ENCODE measurements at places on chromosomes 16 and 17.
A peak's percentile ranks its signal among the peaks of the same experiment; 100 is the strongest.

DNA sequence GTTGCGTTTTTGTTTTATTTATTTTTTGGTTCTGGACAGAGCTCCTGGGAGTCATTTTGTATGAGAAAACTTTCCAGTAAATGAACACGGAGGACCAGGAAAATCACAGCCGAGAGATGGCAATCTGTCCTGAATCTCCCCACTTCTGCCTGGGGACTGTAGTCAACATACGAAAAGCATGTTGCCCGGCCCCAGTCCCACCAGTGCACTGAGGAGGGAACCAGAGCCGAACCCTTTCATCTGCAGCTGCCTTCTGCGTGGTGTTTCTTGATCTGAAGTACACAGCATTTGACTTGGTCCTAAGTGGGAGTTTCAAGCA, 18.9 kb downstream of the SNX11 start:
- no peak for DNase-seq

DNA sequence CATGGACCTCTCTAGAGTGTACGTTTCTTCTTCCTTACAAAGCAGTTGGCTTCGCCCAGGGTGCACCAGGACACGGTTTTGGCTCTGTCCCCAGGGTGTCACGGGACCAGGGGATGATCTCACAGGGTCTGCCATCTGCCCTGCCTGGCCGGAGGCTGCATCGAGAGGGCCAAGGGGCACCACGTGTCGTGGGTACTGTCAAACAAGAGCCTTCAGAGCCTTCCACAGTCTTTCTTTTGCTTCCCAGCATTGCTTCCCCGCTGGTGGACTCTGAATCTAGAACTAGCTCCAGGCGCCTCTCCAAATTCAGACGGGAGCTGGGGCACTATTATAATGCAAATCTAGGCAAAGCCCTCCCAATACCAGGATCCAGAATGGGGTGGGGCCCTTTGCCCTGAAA, 47.9 kb downstream of the MAPT start:
- no peak for DNase-seq

GRCh38 chr17:74491626-74492025, 25.2 kb downstream of the CD300A start:
- DNase-seq: no peak

DNA sequence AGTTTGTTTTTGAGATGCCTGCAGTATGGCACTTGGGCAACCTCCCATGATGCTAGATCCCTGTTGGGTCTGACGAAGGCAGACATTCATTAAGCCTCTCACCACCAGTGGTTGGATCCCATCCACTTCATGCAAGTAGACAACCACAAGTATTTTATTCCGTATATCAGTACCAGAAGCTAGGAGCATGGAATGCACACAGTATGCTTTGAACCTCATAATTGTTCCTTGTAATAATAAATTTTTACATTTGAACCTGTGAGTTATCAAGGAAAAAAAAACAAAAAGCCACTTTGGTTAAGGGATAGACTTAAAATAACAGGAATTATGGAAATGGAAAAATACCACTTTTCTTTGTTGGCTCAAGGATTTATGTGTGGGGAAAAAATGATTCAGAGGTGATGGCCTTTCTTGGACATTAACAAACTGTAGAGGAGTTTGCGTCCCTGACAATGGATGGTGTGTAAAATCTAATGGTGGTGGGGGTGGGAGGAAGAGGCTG, 107.1 kb upstream of the KCNJ16 start:
- DNase-seq: no peak

- no peak for DNase-seq
Measured at GRCh38 chr16:76114681-76115080, 162.5 kb upstream of the CNTNAP4 start.

- no peak for DNase-seq
Measured at GRCh38 chr16:19874851-19875546, 9.6 kb downstream of the GPRC5B start.

- DNase-seq: no peak
Measured at GRCh38 chr16:10579575-10579964, 828 bp downstream of the EMP2 start.

GRCh38 chr17:5785867-5786509, 201.7 kb upstream of the NLRP1 start:
- DNase-seq: no peak

- DNase-seq: no peak
Measured at GRCh38 chr17:48815311-48815710, 1.7 kb downstream of the TTLL6 start.

DNA sequence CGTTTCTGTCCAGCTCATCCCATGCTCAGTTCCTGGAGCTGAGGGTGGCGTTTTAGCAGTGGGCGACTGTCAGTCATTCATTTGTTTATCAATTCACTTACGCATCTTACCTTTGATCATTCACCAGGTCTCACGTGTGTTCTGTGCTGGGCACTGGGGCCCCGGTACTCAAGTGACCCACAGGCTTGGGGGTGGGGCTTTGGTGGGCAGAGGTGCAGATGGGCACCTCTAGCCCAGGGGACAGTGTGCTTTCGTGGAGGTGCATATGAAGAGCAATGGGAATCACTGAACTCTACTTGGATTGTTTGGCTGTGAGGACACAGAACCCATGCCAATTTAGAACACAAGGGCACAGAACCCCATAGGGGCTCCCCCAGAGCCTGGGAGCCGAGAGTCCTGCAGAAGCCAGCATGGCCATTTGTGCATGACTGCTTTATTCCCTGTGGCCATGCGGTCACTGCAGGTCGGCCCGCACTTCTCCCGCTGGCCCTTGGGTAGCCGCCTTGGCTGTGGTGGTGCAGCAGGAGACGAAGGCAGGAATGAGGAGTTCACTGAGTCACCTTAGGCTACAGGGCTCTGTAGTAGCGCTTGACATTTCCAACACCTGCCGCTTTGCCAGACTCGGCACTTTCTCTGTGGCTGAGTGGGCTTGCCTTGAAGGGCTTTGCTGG, 144.6 kb downstream of the SNX29 start:
- no peak for DNase-seq

- no peak for DNase-seq
Measured at GRCh38 chr16:20720251-20720650, 21.4 kb downstream of the THUMPD1 start.

GRCh38 chr17:76388966-76389888, 4.8 kb downstream of the SPHK1 start:
- no peak for DNase-seq

GRCh38 chr16:56715126-56715525, 14.8 kb upstream of the NUP93 start:
- no peak for DNase-seq

GRCh38 chr17:4519361-4519788, 20.7 kb downstream of the SPNS2 start:
- DNase-seq: no peak

GRCh38 chr16:50124769-50125168, 28.3 kb upstream of the TENT4B start:
- DNase-seq: no peak

DNA sequence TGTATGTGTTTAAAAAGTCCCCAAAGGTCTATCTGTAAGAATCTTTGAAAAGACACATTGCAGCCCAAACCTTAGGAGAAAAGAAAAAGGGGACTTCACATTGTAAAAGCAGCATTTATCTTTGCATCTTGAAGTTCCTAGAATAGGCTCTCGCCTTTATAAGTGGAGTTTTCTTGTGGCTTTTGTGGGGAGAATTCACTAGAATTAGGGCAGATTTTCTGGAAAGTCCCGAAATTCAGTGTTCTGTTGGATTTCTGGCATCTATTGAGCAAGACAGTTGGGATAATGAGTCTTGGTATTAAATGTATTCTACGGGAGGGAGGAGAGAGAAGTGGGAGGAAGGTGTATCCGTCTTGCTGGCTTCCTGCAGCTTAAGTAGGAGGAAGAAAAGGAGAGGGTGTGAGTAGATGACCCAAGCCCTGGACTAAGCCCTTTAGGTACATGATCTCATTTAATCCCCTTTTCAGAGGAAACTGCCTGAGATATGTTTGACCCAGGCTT, 62.6 kb downstream of the PRKCA start:
- no peak for DNase-seq

GRCh38 chr16:9060225-9060624, 31.2 kb upstream of the HAPSTR1 start:
- DNase-seq: no peak

- DNase-seq: peak; percentile 48
Measured at GRCh38 chr16:28277537-28278388, 14.6 kb upstream of the SBK1 start.

- no peak for DNase-seq
Measured at GRCh38 chr16:69931631-69932030, 19.5 kb upstream of the CLEC18A start.

DNA sequence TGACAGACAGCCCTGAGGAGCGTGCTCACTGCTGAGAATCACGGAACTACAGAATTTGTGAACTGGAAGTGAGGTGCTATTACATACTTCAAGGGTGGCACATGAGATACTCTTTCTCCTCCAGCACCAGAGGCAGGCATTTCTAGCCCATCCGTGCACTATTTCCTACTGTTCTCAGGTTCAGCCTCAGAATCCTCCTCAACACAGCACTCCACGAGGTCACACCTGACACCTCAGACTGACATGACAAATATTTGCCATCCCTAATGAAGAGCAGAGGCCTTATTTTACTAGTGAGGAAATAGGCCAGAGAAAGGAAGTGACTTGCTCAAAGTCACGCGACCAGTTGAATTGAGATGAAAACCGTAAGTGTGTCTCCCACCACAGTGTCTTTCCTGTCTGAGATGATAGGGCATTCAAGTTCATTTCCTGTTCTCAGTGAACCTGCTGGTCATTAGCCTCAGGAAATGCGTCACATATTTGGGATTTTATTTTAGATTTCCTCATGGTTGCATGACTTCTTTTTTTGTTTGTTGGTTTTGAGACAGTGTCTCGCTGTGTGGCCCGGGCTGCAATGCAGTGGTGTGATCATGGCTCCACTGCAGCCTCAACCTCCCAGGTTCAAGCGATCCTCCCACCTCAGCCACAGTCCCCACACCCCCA, 23.6 kb downstream of the SEZ6 start:
- DNase-seq: peak; percentile 40

GRCh38 chr16:11098601-11099390, 154.4 kb downstream of the CLEC16A start:
- DNase-seq: no peak

- no peak for DNase-seq
Measured at GRCh38 chr17:41762841-41763240, 23.7 kb downstream of the JUP start.

- no peak for DNase-seq
Measured at GRCh38 chr17:35808240-35808961, 883 bp upstream of the TAF15 start.

GRCh38 chr16:22938647-22939046, 124.7 kb downstream of the HS3ST2 start:
- no peak for DNase-seq

DNA sequence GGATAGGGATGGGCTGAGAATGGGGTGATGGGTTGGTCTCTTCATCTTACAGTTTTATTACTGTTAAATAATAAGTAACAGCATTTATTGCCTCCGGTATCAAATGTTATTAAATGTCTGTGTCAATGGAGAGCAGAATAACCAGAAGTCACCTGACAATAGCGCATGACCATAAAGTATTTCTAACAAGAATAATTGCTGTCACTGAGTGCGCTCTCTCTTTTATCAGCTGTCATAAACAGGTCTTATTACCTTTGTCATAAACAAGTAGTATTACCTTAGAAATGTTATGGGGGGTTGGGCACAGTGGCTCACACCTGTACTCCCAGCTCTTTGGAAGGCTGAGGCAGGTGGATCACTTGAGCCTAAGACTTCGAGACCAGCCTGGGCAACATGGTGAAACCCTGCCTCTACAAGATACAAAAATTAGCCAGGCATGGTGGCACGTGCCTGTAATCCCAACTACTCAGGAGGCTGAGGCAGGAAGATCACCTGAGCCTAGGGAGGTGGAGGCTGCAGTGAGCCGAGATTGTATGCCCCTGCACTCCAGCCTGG, 120.6 kb downstream of the MAP2K6 start:
- no peak for DNase-seq

DNA sequence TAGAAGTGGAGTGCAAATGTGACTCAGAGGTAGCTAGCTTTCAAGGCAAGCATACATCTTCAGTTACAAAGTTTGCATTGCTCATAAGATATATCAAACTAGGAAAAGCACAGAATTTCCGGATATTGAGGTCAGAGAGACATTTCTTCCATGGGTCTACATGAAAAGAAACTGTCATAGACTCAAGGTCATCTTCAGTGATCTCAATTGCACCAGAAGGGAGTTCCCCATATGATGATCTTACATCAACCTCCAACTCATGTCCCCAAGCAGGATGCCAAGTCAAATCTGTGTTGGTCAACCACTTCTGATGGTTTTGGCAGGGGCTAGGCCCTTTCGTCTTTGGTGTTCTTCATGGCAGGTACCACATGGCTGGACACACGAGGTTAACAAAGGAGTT, 459.9 kb upstream of the MAF start:
- no peak for DNase-seq

- no peak for DNase-seq
Measured at GRCh38 chr17:21463779-21464407, 87.7 kb downstream of the KCNJ12 start.

- DNase-seq: no peak
Measured at GRCh38 chr16:48262631-48263030, 15.3 kb upstream of the ABCC11 start.

- DNase-seq: no peak
Measured at GRCh38 chr16:30603945-30604315, 6.3 kb downstream of the ZNF689 start.

- DNase-seq: no peak
Measured at GRCh38 chr16:81528256-81528655, 83.6 kb downstream of the CMIP start.

DNA sequence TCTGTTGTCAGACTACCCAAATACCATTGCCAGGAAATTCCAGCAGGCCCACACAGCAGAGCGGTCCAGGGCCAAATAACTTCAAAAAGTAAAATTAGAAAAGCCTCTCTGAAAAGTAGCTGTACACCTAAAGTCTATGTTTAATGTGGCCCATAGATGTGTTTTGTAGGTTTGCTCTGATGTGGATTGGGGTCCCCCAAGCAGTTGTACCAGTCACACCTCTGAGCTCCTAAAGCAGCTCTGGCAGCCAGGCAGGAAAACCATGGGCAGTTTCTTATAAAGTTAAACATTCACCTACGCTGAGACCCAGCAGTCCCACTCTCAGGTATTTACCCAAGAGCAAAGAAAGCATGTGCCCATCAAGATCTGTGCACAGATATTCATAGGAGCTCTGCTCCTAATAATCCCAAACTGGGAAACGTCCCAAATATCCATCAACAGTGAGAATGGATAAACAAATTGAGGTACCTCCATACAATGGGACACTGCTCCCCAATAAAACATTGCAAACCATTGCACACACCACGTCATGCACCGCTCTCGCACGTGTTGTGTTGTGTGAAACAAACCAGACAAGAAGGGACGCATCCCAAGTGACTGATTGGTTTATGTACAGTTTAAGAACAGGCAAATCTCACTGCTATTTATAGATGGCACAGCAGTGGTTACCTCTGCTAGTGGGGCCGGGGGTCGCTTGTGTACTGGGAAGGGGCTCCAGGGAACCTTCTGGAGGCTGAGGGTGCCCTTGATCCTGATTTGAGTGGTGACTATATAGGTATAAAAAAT, 15.8 kb upstream of the PRM1 start:
- DNase-seq: no peak

GRCh38 chr17:30429155-30429554, 48.1 kb upstream of the GOSR1 start:
- no peak for DNase-seq
